ENCODE measurements at places on chromosomes 6 and 20. TPM values are rescaled to one million over a fixed set of nuclear protein-coding genes. Genes with fewer than 3 reads are reported as not detected.

NCOA7 gene
- 7.1 TPM for total RNA-seq

DEFB123 gene
- not detected for total RNA-seq

EPHA7 gene
- 9.4 TPM for total RNA-seq

MTHFD1L gene
- total RNA-seq = 90.2 TPM

GRCh38 chr6:53746442-53747103 lies 48.2 kb upstream of the LRRC1 start:
- no peaks in the 10 kb centered on the region for H3K4me1 ChIP-seq
- H3K27me3 ChIP-seq = no peaks in the 10 kb centered on the region
- no peaks in the 10 kb centered on the region for H3K36me3 ChIP-seq
- H3K4me3 ChIP-seq = no peak overlapping the region
- DNase-seq = no peak
- no peak overlapping the region for H3K27ac ChIP-seq

Data from H9 (cell line).